ENCODE measurements at places on chromosomes 2 and 18.
A peak's percentile ranks its signal among the peaks of the same experiment; 100 is the strongest.

GRCh38 chr2:174395969-174396630 lies 570 bp downstream of the SCRN3 start:
- no peak for DNase-seq

DNA sequence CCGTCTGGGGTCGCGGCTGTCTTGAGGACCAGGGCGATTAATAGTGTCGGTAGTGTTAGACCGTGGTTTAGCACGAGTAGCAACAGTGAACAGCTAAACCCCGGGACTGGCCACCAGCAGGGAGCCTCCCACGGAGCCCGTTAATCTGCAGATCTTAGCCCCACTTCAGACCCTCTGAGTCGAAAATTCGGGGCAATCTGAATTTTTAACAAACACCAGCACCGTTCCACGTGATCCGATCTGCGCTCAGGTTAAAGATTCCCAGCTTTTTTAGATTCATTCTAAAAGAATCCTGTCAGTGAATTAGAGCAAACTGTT lies 479 bp upstream of the ATP5F1A start:
- no peak for DNase-seq

DNA sequence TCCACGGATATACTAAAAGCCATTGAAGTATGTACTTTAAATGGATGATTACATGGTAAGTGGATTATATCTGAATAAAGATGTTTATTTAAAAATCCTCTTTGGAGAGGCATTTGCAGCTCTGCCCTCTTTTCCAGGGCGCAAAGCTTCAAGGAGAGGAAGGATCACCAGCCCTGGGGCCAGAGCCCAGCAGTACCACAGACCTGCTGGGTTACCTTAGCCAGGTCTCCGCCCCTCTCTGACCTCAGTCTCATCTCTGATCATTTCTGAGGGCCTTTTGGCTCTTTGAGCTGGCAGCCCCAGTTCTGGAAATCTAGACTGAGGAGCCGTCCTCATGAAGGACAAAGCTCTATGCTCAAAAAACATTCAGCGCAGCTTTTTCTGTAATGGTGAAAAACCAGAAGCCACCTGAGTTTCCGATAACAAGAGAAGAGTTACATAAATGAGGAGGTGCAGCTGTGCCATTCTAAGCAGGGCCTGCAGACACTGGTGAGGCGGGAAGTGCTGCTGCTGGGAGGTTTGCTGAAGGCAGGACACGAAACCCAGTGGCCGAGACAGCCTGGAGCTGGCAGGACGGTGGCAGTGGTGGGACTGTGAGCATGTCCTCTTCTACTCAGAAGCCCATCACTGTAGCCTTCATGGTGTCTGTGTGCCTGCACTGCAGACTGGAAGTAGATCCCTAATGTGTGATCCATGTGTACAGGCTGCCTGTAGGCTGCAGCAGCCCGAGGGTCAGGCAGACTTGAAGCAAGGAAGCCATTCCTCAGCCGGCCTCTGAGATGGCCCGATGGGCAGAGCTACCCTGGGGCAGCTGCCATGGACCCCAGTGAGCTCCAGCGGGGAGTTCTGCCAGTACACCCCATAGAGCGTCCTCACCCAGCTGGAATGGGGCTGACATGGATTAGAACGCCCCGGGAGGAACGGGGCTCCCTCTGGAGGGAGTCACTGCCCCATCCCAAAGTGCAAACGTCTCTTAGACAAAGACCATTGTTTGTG lies 27.7 kb downstream of the ADRA2B start:
- DNase-seq = no peak

- no peak for DNase-seq
Observed at GRCh38 chr2:180370511-180371205, 363.6 kb upstream of the CWC22 start.

GRCh38 chr18:55546851-55547704 lies 40.9 kb downstream of the TCF4 start:
- peak; percentile 55 for DNase-seq

- DNase-seq = no peak
Observed at GRCh38 chr2:231926180-231926741, at the start of gene NPPC. NPPC (minus strand) TSS chr2:231926396; CDS start chr2:231926249, 147 bp downstream.

- DNase-seq = no peak
Observed at GRCh38 chr2:16664809-16665747, 556 bp downstream of the CYRIA start.

- DNase-seq = no peak
Observed at GRCh38 chr2:182667315-182667695, 48.8 kb upstream of the DNAJC10 start.

GRCh38 chr18:63180971-63181376 lies 138.6 kb downstream of the BCL2 start:
- DNase-seq = no peak

All from fibroblast of skin of left biceps (primary cell).